ENCODE measurements at places on chromosomes 3 and 15.

- no peak for DNase-seq
Observed at GRCh38 chr3:38600551-38600950, 48.9 kb downstream of the SCN5A start.

DNA sequence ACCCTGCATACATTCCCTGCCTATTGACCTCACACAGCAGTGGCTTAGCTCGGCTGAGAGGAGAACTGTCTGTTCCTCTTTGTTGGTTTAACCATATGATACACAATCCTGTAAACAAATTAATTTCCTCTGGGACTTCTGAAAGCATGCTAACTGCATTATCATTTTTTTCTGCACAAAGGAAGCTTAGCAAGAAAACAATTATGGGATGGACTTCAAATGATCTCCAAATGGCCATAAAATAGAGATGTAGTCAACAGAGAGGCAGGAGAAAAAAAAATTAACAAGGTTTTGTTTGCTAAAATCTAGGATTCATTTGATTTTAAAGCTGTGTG lies 14.4 kb upstream of the TMC3 start:
- DNase-seq = peak; percentile 92

DNA sequence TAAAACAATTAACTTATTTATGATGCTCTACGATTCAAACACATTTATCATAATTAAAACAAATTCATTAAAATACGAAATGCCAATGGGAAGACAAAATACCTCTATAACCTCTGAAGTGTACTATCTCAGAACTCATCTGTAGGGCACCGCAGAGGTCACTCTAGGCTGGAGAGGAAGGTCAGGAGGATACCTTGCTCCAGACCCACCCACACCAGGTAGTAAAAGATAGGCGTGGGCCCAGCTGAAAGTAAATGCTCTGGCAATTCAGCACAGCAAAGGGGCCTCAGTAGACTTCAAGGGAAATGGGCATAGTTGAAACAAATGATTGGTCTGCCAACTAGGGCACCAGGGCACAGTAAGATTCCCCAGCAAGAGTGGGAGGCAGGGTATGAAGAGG lies 26.0 kb upstream of the SPPL2A start:
- no peak for DNase-seq

GRCh38 chr3:175002732-175003143 lies 143.6 kb downstream of the NAALADL2 start:
- DNase-seq = no peak

GRCh38 chr15:43204016-43204901 lies 16.6 kb downstream of the EPB42 start:
- no peak for DNase-seq

GRCh38 chr3:64985072-64985471 lies 297.3 kb upstream of the ADAMTS9 start:
- DNase-seq = no peak

DNA sequence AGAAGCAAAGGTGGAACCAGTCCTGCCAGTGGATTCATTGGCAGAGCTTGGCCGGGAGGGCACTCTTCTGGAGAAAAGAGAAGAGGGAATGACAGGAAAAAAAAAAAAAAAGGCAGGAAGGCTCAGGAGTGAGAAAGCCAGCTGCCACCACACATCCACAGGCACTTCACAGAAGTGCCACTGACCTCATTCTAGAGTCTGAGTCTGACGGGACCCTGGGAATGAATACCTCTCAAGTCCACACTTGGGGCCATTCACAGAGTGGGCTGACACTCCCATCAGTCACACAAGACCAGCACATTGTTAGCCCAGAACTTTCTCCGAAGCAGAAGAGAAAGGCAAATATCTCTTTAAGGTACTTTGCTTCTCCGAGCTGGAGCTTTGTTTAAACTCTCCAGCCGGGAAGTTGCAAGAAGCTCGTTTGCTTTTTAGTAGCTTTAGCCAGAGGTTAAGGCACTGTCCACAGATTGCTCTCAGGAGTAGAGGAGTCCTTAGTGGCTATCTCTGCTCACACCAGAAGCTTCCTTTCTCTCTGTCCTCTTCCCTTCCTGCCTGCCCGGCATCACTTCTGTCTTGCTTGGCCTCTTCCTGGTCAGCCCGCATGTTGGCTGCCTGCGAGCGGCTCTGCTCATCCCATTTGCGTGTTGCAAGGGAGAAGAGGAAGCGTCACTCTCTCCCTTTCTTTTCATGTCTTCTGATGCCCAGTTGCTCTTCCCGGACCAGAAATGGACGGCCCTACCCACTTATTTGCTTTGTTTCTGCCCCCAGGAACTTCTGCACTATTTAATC lies 53.8 kb downstream of the CMTM6 start:
- DNase-seq = no peak

DNA sequence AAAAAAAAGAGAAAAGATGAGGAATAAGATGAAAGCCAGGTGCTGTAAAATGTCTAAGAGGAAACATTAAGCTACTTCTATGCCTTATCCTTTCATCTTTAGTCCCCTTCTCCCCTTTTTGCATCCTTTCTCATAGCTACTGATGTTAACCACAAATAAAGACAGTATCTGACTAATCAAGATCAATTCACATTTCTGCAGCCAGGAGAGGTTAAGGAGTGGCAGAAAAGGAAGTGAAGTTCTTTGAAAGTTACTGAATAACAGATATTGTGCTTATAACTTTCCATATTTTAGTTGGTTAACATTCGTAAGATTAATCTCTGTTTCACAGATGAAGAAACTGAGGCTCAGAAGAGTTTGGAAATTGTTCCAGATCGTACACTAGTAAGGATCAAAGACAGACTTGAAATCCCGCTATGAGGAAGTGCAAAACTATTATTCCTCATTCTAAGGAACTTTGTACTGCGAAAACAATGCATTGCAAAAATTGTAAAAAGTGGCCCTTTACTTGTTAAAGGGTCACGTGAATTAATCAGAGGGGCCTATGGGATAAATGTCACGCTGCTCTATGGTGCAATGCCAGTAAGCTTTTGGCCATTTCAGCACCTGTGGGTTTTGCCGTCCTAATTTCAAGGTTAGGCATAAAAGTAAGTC lies 117.7 kb upstream of the GRM7 start:
- no peak for DNase-seq

- DNase-seq = no peak
Observed at GRCh38 chr3:36317915-36318314, 62.4 kb upstream of the STAC start.

GRCh38 chr3:54899273-54899672 lies 28.6 kb downstream of the LRTM1 start:
- no peak for DNase-seq

DNA sequence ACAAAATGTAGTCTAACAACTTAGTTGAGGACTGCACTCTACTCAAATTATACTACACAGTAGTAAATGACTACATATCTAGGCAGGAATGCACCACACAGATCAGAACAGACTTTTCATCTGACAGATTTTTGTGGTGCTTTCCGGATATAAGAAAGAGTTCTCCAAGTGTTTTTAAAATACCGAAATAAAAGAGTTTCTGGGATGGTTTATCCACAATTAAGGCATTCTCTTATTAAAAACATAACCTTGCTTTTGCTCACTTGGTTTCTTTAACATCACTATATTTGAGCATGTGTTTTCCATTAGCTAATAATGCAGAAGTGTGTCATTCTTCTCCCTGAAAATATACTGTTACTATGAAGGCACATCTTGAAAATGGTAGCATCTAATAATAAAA lies 132.9 kb downstream of the MAGI1 start:
- DNase-seq = no peak

- DNase-seq = no peak
Observed at GRCh38 chr3:133138017-133138416, 99.8 kb downstream of the TMEM108 start.

- no peak for DNase-seq
Observed at GRCh38 chr15:62337934-62338333, 172.8 kb upstream of the C2CD4B start.

DNA sequence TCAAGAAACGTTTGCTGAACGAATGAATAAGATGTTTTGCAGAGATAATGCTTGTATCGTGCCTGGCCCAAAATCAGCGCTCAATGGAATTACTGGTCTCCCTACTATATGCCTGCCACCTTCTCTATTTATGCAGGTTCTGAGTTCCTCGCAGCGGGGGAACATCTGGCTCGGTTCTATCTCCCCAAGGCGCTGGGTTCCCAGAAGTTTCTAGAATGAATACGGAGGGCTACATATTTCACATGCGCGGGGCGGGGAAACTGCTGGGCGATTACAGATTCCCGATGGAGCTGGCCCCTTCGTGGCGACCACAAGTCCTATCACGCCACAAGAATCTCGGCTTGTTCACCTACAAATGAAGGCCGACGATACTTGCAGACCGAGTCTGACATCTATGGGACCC lies 411 bp upstream of the EIF2B5 start:
- DNase-seq = no peak

DNA sequence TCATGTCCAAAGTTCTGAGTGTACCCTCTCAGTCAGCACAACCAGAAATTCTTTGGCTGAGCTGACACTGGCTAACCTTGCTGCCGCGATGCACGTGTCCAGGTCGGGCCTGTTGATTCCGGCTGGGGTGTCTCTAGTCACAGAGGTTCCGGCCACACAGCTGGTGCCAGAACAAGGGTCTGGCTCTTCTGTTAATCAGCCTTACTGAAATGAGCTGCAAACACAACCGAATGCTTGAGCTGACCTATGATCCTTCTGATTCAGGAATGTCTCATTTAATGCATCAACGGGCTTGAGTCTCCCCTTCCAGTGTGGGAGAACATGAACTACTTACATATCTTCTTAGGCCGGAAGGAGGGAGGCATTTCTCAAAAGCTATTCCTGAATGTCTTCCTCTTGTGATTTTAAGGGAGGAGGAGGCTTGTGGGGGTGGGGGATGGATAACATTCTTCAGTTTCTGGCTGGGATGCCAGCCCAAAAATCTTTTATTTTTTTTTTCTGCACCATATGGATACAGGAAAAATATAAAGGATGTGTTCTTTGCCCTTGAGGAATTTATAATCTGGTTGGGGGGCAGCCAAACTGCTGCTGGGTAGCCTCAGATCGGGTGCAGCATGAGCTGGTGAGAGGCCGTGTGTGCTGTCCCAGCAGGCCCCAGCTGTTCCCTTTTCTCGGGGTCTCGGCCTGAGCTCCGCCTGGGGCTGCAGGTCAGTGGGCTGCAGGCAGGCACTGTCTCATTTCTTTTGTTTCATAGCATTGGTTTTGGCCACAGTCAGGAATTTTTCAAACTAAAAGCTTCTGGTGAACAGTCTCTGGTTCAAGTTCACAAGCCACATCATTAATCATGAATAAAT lies 319.1 kb upstream of the TBL1XR1 start:
- DNase-seq = no peak

DNA sequence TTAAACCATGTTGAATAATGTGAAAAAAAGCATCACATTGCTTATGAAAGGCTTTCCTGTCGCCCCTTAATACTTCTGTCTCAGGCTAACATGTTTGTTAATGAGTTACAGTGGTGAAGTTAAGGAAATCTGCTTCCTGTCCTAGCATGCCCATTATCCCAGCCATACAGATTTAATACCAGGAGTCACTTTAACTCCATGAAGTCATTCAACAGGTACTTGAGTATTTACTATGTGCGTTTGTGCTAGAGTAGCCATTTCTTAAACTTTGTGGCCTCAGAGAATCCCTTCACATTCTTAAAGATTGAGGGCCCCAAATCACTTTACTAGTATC lies 10.1 kb upstream of the SETD5 start:
- DNase-seq = no peak

DNA sequence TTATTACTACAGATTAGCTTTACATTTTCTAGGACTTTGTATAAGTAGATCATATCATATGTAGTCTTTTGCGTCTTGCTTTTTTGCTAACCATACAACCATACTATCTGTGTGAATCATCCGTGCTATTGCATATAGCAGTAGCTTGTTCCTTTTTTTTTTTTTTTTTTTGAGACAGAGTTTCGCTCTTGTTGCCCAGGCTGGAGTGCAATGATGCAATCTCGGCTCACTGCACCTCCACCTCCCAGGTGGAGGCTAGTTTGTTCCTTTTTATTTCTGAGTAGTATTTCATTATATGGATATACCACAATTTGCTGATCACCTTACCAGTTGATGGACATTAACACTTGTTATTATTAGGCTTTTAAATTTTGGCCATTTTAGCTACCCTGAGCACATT lies 54.5 kb upstream of the TBL1XR1 start:
- no peak for DNase-seq

DNA sequence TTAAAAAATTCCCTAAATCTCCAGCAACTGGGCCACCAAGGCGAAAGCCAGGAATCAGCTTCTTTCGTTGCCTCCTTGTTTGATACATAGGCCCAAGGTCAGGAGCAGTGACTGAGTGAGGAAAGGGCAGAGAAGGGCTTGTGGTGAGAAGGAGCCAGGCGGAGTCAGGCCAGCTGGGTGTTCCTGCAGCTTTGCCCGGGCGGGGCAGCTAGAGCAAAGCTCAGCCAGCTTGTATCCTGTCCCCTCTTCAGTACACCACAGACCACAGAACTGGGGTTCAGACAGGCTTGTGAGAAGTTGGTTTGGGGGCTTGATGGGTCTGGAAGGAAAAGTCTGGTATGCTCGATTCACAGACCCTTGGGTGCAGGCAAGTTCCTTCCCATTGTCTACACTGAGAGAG lies 52.6 kb downstream of the CCK start:
- no peak for DNase-seq

GRCh38 chr3:14439501-14440167 lies 37.2 kb downstream of the SLC6A6 start:
- peak; percentile 19 for DNase-seq

- DNase-seq = no peak
Observed at GRCh38 chr15:98722209-98722608, 73.9 kb downstream of the IGF1R start.

GRCh38 chr15:101654171-101654570 lies 2.0 kb upstream of the TM2D3 start:
- no peak for DNase-seq

GRCh38 chr3:32372213-32372490 lies 19.5 kb upstream of the CMTM7 start:
- DNase-seq = no peak

DNA sequence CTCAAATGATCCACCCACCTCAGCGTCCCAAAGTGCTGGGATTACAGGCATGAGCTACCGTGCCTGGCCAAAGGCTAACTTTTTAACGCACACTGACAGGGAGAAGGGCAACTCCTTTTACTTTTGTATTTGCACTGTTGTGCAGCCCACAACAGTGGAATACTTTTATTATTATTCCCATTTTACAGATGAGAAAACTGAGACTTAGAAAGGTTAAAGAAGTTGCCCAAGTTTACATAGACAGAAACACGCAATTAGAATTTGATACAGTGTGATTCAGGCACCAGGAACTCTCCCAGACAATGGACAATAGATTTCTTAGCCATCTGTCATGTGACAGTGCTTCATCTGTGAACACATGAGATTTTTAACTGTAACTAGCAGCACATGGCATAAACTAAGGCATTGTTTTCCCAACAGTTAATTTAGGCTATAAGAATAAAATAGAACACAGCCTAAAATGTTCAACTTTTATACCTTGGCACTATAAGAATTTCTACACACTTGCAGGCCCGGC lies 18.8 kb downstream of the STAG1 start:
- no peak for DNase-seq

DNA sequence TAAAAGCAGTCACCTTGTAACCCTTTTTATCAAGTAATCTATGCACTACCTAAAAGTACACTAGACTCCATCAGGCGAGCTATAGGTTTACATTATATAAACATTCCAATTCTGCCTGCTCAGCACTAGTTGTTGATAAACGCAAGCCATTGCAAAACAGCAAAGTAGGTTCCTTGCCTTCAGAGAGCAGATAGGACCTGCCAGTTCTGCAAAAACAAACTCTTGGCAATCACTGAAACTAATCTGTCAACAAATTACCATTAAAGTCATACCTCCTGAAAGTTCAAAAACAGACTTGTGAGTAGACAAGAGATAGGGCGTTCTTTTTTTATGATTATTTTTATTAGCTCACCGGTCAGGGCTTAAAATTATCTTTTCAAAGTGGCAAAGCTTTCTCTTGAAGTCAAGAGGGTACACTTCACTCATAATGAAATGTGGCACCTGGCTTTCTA lies 392.5 kb downstream of the FOXP1 start:
- DNase-seq = peak; percentile 94

Measured in LNCaP clone FGC (cell line).